ENCODE measurements at places on chromosomes 3 and 15.

DNA sequence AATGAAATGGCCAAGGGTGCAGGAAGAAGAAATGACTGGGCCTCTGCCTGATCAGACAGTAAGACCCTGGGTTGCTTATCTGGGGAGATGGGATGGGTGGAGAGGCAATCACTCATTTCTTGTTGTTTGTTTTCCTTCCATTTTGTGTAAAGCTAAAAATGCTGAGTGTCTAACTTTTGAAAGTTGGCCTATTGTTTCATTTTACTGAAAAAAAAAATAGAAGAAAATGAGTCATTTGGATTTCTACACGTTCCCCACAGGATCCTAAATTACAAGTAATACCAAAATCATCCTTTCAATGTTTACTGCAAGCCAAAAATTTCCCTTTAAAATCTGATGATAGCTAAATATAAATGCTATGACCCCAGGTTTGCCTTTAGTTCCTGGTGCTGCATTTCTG, 30.6 kb downstream of the PTX3 start:
- no peak for DNase-seq

GRCh38 chr3:127745656-127746399, 73.1 kb downstream of the ABTB1 start:
- no peak for DNase-seq

DNA sequence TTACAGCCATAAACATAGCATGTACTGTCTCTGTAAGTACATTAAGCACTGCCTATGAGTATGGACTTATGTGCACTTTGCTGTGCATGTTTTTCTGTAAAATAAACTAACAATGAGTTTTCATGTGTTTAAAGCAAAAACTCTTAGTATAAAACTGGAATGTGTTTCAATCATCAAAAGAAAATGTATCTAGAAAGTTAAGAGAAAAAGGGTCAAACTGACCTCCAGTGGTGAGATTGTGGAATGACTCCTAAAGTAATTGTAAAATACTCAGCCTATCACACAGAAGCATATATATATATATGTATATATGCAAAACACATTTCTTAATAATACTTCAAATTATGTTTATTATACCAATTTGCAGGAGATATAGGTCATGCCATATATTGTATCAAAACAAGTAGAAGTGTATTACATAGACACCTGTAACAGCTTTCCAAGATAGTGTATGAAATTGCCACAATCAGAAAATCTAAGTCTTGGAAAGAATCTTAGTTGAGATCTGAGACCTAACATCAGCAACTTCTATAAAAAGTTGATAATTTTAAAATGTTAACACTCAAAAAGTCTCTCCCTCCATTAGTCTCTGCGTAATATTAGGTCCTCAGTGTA, 199.6 kb downstream of the FMN1 start:
- peak; percentile 61 for DNase-seq

DNA sequence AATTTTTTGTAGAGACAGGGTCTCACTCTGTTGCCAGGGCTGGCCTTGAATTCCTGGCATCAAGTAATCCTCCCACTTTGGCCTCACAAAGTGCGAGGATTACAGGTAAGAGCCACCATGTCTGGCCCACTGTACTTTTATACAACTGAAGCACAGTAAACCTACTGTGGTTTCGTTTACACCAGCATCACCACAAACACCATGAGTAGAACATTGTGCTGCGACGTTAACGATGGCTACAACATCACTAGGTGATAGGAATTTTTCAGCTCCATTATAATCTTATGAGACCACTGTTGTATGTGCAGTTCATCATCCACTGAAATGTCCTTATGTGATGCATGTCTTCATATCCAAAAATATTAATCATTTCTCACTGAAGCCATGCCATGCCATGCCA, 11.7 kb downstream of the CTNNB1 start:
- no peak for DNase-seq

DNA sequence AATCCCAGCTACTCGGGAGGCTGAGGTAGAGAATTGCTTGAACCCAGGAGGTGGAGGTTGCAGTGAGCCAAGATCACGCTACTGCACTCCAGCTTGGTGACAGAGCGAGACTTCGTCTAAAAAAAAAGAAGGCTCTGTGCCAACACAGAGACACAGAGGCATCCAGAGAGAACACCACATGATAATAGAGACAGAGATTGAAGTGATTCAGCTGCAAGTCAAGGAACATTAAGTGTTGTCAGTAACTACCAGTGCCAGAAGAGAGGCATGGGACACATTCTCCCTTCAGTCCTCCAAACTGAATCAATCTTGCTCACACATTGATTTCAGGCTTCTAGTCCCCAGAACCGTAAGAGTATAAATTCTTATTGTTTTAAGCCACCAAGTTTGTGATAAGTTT, 97.5 kb downstream of the GOLIM4 start:
- DNase-seq = no peak

DNA sequence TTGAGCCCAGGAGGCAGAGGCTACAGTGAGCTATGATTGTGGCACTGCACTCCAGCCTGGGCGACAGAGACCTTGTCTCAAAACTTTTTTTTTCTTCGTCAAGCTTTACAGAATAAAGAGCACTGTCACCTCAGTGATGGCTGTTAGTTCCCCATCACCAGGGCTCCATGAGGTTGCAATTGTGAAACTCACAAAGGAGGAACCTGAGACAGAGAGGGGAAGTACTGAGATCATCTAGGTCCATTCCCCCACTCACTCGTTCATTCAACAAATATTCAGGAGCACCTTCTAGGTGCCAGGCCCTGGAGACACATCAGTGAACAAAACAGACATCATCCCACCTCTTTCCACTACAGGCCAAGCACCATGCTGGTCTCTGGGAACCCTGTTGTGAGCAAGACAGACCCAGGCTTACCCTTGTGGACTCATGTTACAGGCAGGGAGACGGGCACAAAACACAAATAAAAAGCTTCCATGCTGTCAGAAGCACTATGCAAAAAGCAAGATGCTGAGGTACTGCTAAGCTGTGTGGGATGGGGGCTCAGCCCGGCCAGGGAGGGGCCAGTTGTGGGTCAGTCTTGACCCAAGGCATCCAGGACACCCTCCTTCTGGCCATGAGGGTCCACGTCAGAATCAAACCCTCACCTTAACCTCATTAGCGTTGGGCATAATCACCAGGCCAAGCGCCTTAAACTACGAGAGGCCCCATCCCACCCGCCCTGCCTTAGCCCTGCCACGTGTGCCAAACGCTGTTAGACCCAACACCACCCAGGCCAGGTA, 2.1 kb upstream of the RHO start:
- DNase-seq = no peak

- DNase-seq = no peak
These were observed 81.4 kb upstream of the CHD2 start for GRCh38 chr15:92818651-92819277.

DNA sequence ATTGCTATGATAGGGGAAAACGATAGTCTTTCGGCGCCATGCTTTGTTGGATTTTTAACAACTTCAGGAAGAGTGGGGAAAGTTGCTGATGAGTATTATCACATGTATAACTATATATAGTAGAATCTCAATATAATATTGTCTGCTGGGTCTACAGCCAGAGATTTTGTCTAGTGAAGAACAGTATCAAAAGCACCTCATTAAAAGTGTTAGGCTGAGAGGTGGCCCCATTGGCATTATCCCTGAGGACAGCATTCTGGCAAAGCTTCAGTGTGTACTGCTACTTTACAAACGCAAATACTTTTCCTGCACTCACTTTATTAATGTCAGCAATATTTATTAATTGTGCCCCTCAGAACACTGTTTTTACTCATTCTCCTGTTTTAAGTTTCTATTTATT, 11.8 kb downstream of the QTRT2 start:
- DNase-seq = no peak

DNA sequence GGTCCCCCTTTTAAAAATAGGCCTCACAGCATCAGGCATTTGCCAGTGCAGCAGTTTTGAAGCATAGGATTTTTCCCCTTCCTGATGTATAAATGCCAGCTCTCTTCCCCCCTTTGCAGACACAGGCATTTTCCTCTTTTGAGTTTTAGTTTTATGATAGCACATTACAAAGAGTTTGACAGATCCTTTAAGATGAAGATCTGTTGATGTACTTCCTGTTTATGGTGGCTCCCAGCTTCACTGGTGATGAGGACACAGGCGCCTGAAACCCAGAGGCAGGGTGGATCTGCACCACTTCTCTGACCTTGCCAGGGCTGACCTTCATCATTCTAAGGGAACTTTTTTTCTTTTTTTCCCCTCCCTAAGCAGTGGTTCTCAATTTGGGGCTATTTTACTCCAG, 243.4 kb downstream of the PTPRG start:
- DNase-seq = no peak

DNA sequence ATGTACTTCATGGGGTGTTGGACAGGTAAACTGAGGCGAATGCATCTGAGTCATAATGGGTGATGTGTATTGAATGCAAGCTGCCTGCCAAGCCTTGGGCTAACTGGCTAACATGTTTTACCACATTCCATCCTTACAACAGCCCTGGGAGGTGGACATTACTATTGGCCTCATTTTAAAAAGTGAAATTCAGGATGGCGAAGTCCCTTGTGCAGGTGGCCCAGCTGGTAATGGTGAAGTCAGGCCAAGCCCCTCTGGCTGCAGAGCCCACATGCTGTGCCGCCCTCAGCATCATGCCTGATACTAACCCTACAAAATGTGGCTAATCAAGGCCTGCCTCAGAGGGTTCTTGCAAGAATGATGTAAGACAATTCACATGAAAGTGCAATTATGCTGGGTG, 60.0 kb upstream of the CHD2 start:
- no peak for DNase-seq

GRCh38 chr15:30770759-30771158, 133.0 kb upstream of the FAN1 start:
- DNase-seq = no peak

GRCh38 chr3:184066211-184066610, 13.4 kb downstream of the HTR3C start:
- DNase-seq = peak; percentile 45

DNA sequence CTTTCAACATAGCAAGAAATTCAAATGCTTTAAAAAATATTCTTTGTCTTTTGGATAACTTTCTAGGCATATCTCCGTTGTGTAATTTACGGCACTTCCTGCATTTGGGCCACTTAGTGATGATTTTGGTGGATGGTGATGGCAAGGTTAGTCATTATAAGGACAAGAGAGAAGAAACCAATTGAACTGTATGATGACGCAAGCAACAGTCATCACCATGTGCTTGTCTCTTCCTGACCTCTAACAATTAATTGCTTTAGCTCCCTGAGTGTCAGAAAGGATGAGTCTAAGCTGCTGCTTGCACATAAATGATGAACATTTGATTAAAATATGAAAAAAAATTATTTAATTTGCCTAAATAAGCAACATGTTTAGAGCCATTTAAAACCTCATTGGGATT, 11.3 kb upstream of the P2RY12 start:
- peak; percentile 59 for DNase-seq

DNA sequence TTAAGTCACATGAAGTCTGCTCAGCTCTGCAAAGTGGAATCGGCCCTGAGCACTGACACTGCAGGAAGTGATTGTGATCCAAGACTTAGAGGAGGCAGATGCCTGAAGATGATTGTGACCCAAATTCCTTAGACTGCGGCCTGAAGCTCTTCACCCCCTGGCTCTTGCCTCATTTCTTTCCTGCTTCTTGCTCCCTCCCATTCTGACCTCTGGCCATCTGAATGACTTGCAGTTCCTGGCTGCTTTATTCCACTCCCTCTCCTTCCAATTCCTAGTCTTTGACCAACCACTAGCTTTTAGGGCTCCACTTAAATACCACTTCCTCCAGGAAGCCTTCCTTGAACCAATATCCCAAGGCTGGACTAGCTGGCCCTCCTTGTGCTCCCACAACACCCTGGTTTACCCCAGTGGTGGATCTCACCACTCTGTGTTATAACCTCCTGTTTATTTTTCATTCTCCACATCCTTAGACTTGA, 9.9 kb upstream of the EPB42 start:
- peak; percentile 37 for DNase-seq

DNA sequence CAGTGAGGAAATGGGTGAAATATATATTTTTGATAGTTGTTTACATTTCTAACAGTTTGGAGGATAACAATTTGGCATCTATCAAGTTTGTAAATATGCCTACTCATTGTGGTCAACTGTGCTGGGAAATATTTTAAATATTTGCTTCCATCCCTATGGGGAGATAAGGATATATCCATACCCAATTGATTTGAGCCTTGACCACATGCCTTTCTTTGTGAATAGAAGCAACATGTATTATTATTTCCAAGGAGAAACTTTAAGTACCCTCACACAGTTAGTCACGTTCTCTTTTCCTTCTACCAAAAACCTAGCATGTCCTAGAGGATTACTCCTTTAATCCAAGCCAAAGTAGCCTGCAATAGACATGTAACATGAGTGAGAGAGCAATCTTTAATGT, 245.4 kb upstream of the CBLB start:
- DNase-seq = peak; percentile 78

GRCh38 chr3:59040902-59041301, 8.9 kb downstream of the CFAP20DC start:
- DNase-seq = no peak

GRCh38 chr3:99250272-99250671, 348.8 kb upstream of the DCBLD2 start:
- no peak for DNase-seq
